Vagina (tissue), 2 donors: ENCODE measurements at places on chromosomes 13 and 19.

DNA sequence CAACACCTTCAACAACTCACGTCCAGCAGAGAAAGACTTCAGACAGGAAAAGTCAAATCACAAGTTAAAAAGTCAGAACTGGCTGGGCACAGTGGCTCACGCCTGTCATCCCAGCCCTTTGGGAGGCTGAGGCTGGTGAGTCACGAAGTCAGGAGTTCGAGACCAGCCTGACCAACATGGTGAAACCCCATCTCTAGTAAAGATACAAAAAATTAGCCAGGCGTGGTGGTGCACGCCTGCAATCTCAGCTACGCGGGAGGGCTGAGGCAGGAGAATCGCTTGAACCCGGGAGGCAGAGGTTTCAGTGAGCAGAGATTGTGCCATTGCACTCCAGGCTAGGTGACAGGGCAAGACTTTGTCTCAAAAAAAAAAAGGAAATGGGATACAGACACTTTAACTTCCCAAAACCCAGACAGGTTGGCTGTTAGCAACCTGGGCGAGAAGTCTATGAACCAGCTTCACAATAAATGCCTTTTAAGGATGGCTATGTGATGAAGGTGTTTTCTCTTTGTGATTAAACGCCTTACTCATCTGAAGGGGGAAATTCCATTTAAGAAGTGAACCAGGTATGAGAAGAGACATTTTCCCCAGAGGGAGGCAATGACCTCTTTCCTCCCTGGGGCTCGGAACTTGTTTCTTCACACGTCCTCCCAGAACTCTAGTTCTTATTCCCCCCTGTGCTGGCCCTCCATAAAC, 80.4 kb downstream of the INSR start:
- H3K36me3 ChIP-seq = no peaks in the 10 kb centered on the region
- no peaks in the 10 kb centered on the region for H3K27me3 ChIP-seq
- no peak for DNase-seq
- peaks cover 26% of the 10 kb centered on the region for H3K4me1 ChIP-seq
- no peak overlapping the region for H3K4me3 ChIP-seq

- H3K4me3 ChIP-seq = no peak overlapping the region
- DNase-seq = no peak
- H3K27ac ChIP-seq = no peak overlapping the region
- no peaks in the 10 kb centered on the region for H3K27me3 ChIP-seq
These were observed 16.0 kb downstream of the MAG start for GRCh38 chr19:35307931-35308330.

- no peaks in the 10 kb centered on the region for H3K27me3 ChIP-seq
- DNase-seq = peak; percentile 40
- no peak overlapping the region for H3K4me3 ChIP-seq
- no peak overlapping the region for H3K27ac ChIP-seq
- H3K4me1 ChIP-seq = no peaks in the 10 kb centered on the region
These were observed 15.1 kb upstream of the ATP11A start for GRCh38 chr13:112674412-112675365.

- no peak overlapping the region for H3K27ac ChIP-seq
- no peaks in the 10 kb centered on the region for H3K27me3 ChIP-seq
- H3K4me1 ChIP-seq = no peaks in the 10 kb centered on the region
These were observed 554.1 kb upstream of the MIR17HG start for GRCh38 chr13:90793261-90793820.

DNA sequence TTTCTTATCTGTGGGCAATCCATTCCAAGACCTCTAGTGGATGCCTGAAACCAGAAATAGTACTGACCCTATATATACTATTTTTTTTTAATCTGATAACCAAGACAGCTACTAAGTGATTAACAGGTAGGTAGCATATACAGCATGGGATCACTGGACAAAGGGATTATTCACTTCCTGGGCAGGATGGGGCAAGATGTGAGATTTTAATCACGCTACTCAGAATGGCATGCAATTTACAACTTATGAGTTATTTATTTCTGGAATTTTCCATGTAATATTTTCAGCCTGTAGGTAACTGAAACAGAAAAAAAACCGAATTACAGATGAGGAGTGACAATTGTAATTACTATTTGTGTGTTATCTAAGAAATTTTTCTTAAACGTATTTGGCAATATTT, 41.2 kb downstream of the ZIC2 start:
- H3K27me3 ChIP-seq = no peaks in the 10 kb centered on the region
- DNase-seq = no peak
- H3K4me3 ChIP-seq = no peak overlapping the region
- no peaks in the 10 kb centered on the region for H3K4me1 ChIP-seq

DNA sequence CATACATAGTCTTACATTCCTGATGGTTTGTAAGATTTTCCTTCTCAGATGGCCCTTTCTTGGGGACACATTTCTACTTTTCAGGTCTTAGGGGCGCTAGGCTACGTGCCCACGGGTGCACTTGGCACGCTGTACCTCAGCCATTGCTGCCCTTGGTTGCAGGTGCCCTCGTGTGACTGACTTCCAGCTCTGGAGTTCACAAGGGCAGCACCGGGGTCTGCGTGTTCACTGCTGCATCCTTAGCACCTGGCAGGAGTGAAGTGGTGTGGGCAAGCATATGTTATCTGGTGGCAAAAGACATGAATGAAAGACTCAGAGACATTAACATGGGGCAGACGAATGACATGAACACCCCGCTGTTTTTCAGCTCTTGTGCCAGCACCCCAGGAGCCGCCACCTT, 13.3 kb upstream of the WDR88 start:
- H3K27me3 ChIP-seq = no peaks in the 10 kb centered on the region
- DNase-seq = no peak
- no peak overlapping the region for H3K27ac ChIP-seq

DNA sequence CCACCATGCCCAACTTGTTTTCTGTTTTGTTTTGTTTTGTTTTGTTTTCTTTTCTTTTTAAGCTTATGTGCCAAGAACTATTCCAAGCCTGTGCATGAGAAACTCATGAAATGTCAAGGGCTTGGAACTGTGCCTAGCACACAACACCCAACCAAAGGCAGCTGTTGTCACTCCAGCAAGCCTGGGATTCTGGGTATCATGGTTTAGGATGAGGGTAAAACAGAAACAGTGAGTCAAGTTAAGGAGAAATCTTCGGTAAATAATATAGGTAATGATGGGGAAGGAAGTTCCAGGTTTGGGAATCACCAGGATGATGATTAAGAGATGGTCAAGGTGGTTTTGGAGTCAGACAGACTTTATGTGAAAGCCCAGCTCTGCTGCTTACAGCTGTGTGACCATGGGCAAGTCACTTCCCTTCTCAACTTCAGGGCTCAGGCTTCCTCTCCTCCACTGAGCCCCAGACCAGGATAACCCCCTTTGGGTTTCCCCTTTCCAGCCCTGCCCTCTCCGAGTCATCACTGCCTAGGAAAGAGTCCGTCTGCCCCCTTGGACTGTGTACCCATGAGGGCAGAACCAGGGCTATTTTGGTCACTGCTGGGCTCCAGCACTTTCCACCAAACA, 5.0 kb downstream of the PVR start:
- peaks cover 20% of the 10 kb centered on the region for H3K4me1 ChIP-seq
- no peaks in the 10 kb centered on the region for H3K27me3 ChIP-seq
- H3K4me3 ChIP-seq = no peak overlapping the region
- no peak for DNase-seq

- peaks cover 47% of the 10 kb centered on the region for H3K4me1 ChIP-seq
- peak overlapping the region; percentile 87 for H3K27ac ChIP-seq
- peak overlapping the region; percentile 14 for H3K4me3 ChIP-seq
- no peak for DNase-seq
- no peaks in the 10 kb centered on the region for H3K27me3 ChIP-seq
- H3K36me3 ChIP-seq = no peaks in the 10 kb centered on the region
These were observed 41.2 kb upstream of the KLF2 start for GRCh38 chr19:16283210-16284061.

DNA sequence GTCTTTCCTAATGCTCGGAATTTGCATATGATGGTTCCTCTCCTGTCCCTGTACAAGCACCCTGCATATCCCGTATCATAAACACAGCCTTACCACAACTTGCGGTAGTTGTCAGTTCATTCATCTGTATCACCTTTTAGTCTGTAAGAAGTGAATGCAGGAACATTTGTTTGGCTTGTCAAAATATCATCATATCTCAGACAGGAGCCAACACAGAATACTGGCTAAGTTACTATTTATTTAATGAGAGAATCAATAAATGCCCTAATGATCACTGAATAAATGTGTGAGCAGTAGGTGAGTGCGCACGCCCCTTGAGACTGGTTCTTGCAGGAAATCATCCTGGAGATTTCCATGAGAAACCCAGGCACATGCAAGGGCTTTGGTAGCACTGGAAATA, 182.8 kb downstream of the MYO16 start:
- H3K4me1 ChIP-seq = no peaks in the 10 kb centered on the region
- H3K4me3 ChIP-seq = no peak overlapping the region
- H3K36me3 ChIP-seq = no peaks in the 10 kb centered on the region

GRCh38 chr13:65868884-65869283, 1361.3 kb downstream of the PCDH9 start:
- H3K27me3 ChIP-seq = no peaks in the 10 kb centered on the region
- no peaks in the 10 kb centered on the region for H3K36me3 ChIP-seq
- no peak for DNase-seq
- no peak overlapping the region for H3K27ac ChIP-seq
- no peak overlapping the region for H3K4me3 ChIP-seq

DNA sequence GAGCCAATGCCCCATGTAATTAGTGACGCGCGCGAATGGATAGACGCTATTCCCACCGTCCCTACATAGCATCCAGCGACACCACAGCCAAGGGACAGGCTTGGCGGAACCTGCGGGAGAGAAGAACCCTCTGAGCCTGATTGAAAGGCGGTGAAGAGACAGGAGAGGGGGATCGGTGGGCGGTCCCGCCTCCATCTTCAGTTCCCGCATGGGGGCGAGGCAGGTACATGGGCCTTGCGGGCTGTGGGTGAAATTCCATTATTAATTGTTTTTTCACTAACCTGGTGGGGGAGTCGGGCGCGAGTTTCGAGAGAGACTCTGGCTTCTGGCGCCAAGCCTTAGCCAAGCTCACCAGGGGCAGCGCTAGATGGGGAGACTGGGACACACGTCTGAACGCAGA, 8.4 kb upstream of the TEX101 start:
- H3K36me3 ChIP-seq = no peaks in the 10 kb centered on the region
- no peak overlapping the region for H3K27ac ChIP-seq
- DNase-seq = no peak
- no peaks in the 10 kb centered on the region for H3K27me3 ChIP-seq

DNA sequence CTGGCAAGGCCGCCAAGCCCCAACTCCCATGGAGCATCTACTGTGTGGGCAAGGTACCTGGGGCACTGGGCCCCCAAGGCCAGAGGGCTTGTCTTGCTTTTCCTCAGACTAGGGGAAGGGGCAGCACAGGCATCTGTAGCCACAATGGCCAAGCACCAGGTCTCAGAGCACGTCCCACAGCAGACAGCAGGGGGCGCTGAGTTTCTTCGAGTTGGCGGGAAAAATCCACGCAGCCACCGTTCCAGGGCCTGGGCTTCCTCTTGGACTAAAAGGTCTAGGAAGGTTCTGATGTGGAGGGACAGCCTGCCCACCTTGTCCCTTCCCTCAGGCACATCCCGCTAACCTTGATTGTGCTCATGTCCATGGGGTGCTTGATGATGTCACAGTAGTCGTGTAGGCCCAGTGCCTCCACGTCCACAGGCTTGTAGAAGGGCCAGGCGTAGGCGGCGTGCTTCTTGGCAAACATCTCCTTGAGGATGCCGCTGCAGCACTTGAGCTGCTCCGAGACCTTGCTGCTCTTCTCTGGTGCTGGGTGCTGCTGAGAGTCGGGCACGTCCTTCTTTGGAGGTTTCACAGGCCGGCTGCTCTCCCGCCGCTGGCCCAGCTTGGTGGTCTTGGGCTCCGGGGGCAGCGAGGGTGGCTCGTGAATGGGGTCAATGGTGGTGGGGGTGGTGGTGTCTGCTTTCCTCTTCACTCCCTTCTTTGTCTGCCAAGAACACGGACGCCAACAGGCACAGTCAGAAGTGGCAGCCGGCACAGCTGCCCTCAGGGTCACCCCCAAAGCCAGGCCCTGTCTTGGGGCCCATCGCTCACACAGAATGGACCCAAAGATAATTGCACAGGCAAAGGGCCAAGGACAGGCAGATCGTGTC, 32.0 kb upstream of the EPHX3 start:
- H3K36me3 ChIP-seq = peaks cover 60% of the 10 kb centered on the region
- H3K27me3 ChIP-seq = no peaks in the 10 kb centered on the region
- DNase-seq = no peak
- peaks cover 45% of the 10 kb centered on the region for H3K4me1 ChIP-seq
- no peak overlapping the region for H3K4me3 ChIP-seq

- DNase-seq = no peak
- no peaks in the 10 kb centered on the region for H3K4me1 ChIP-seq
- H3K27me3 ChIP-seq = no peaks in the 10 kb centered on the region
- H3K36me3 ChIP-seq = no peaks in the 10 kb centered on the region
- H3K27ac ChIP-seq = no peak overlapping the region
These were observed 877.2 kb upstream of the PCDH20 start for GRCh38 chr13:62292714-62293480.

DNA sequence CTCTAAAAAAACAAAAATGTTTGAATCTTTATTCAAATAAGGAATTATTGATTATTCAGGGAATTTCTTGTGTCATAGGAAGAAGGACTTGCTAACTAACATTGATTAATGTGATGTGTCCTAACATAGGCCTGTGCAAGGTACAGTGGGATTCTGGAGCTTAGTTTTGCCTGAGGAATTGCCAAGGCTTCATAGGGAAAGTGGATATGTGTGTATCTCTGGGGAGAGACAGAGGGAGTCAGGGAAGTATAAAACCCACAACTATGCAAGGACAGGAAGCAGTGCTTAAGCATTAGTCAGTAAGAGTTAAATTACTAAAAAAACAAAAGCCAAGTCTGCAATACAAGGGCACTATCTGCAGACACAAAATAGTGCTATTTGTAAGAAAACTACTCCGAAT, 59.6 kb downstream of the WDFY2 start:
- no peak for DNase-seq
- H3K36me3 ChIP-seq = no peaks in the 10 kb centered on the region
- H3K27ac ChIP-seq = no peak overlapping the region
- no peaks in the 10 kb centered on the region for H3K27me3 ChIP-seq

GRCh38 chr19:46825731-46826055, 25.0 kb downstream of the AP2S1 start:
- no peak overlapping the region for H3K4me3 ChIP-seq
- DNase-seq = no peak
- H3K36me3 ChIP-seq = no peaks in the 10 kb centered on the region
- H3K4me1 ChIP-seq = peaks cover 23% of the 10 kb centered on the region
- no peak overlapping the region for H3K27ac ChIP-seq

DNA sequence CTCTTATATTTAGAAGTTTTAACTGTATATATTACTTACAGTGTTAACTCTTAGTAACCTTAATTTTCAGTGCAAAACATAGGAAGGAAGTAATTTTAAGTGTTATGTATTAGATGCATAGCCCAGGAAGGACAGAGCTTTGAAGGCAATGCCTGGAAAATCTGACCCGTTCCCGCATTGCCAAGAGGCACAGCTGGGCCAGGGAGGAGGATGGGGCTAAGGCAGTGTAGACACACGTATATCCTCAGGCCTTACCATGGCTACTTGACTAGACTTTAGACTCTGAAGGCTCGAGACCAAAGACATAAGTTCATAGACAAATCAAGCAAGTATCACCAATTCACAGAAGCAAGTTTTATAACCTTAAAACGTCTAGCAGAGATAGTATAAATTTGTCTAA, 1944.2 kb downstream of the OLFM4 start:
- no peak overlapping the region for H3K4me3 ChIP-seq
- no peak for DNase-seq
- no peaks in the 10 kb centered on the region for H3K4me1 ChIP-seq
- H3K36me3 ChIP-seq = no peaks in the 10 kb centered on the region
